Activated CD4-positive, alpha-beta memory T cell treated with anti-CD3 and anti-CD28 coated beads, Interleukin-2, amount 10 ng/mL, durations not matched to agents 7 days and 5 days (primary cell): ENCODE measurements at places on chromosomes 13 and 19.

DNA sequence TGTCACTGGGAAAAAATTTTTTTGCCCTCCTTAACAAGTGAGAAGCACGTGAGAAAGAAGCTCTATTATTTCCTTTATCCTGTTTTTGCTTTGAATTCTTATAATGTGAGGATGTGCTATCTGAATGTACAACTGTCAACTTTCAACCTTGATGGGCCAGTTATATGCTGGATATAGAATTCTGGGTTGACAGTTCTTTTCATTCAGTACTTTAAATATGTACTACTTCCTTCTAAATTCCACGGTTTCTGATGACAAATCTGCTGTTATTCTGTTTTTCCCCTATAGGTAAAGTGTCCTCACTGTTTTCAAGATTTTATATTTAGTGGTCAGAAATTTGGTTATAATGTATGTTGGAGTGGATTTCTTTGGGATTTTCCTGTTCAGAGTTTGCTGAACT, 29.9 kb downstream of the ZDHHC20 start:
- DNase-seq = no peak

DNA sequence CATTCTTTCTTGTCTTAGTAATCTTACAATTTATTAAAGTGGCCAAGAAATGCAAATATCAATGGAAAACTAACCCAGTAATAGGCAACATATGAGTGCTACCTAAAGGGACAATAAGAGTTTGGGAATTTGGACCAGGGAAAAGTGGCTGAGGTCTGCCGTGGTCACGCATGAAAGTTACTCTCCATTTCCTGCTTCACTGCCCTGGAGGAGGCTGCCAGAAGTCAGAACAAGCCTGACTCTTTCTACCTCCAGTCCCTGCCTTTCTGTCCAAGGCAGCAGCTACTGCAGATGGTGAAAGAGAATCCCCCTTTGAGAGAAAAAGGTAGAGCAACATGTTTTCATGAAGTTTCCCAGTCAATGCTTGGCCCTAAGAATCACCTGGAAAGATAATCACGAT, 201.1 kb upstream of the ARGLU1 start:
- DNase-seq = no peak

DNA sequence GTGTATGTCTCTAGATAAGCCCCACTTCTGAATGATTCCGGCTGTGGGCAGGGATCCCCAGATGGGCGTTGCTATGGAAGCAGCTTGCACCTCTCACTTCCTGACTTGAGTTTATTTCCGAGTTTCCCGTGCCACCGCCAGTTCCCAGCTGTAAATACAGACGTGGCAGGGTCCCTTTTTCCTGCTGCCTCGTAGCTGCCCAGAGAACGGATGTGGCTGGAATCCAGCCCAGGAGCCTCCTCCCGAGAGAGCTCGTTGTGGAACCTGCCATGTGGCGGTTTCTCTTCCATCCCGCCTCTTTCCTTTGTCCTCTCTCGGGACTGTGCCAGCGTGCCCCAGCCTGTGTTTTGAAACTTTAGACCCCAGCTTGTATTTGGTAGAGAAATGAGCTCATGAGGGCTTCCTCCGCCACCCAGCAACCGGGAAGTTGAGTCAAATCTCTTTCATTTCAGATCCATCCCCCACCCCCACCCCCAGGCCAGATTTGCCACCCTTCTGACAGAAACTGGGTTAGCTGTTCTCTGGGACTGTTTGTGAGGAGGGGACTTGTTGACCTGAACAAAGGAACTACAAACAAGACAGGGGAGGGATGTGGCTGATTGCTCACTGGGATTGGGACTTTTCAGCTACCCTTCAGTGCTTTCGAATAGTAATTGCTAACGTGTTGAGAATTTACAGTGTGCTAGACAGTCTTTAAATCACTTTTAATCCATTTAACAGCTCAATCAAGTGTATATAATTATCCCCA, 96.6 kb downstream of the SIPA1L3 start:
- no peak for DNase-seq

- no peak for DNase-seq
These were observed 5.4 kb downstream of the LINGO3 start for GRCh38 chr19:2302319-2303210.

GRCh38 chr13:96803456-96804100, 190.7 kb downstream of the OXGR1 start:
- DNase-seq = no peak

GRCh38 chr19:46748325-46749109, 2.3 kb upstream of the STRN4 start:
- peak; percentile 80 for DNase-seq

GRCh38 chr13:112014857-112015256, 52.1 kb upstream of the SOX1 start:
- DNase-seq = no peak

DNA sequence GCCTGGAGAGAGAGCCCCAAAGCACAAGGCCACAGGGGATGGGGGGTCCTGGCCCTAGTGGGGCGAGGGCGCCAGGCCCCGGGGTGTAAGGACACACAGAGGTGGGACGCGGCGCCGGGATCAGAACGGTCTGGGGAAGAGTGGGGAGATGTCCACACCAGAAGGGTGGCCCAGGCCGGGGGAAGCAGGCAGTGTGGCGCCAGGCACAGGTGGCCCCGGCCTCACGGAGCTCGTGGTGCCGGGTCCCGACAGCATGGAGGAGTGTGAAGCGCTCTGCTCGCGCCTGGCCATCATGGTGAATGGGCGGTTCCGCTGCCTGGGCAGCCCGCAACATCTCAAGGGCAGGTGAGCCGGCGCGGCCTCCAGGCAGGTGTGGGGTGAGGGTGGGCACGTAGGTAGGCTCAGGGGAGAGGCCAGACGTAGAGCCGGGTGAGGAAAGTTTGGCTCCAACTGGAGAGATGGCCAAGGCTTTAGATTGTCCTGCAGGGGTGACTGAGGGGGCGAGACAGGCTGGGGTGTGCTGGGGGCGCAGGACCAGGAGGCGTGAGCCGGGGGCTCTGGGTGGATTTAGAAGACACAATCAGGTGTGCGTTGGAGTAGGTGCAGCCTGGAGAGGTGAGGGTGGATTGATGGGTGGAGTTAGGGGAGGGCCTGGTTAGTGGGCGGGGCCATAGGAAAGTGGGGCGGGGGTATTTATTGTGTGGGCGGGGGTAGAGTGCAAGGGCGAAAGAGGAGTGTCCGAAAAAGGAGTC, 2.9 kb upstream of the ARHGAP45 start:
- no peak for DNase-seq

DNA sequence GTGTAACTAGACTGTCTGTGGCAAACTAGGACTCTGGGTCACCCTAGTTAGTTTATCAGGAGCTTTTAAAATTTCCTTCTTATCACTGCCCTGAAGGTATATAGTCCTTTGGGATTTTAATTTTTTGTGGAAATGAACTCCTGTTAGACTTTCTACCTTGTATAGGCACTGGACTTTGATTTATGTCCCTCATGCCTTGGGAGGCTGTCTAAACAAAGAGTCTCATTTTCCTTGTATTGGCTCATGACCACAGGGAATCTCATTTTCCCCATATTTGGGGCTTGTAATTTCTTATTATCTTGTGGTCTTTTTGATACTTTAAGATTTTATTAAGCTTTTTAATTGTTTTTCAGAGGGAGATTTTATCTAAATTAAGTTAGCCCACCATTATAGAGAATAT, 21.4 kb downstream of the KCTD4 start:
- no peak for DNase-seq

- DNase-seq = no peak
These were observed 10.0 kb downstream of the ATP7B start for GRCh38 chr13:52001120-52001731.

GRCh38 chr13:75705395-75705794, 69.3 kb downstream of the LMO7 start:
- no peak for DNase-seq

- no peak for DNase-seq
These were observed 456.6 kb downstream of the FGF9 start for GRCh38 chr13:22127277-22128164.

- no peak for DNase-seq
These were observed 134.7 kb upstream of the GPR12 start for GRCh38 chr13:26895081-26895807.

DNA sequence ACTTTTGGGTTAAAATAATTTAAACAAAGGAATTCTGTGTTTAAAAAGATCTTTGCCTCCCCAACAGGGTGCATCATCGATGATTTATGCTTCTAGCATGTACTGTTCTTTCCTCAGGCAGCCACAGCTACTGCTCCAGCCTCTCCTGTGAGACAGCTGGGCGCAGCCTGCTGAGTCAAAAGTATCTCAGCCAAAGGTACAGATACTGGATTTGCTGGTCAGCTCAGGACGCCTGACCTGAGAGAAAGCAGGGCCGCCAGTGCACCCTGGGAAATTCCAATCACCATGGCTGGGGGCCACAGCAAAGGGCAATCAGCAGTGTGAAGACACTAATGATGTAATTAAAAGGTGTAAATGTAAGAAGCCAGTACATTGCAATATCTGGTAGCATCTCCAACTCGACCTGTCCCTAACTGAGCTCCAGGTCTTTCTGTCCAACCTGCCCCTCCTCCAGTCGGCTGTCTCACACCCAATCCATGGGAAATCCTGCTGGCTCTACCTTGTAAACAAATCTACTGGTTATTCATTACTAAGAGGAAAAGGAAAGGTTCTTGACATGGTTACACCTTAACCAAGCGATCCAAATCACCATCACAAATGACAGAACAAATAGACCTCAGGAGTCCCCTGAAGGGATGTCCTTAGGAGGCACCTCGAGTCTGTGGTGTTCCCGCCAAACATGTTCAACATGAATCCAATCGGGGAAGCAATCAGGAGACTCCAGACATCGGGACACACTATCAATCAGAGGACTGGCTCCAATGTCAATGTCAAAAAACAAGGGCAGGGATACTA, 7.3 kb downstream of the OPA3 start:
- no peak for DNase-seq

GRCh38 chr13:86591862-86592261, 792.6 kb upstream of the SLITRK6 start:
- DNase-seq = no peak

DNA sequence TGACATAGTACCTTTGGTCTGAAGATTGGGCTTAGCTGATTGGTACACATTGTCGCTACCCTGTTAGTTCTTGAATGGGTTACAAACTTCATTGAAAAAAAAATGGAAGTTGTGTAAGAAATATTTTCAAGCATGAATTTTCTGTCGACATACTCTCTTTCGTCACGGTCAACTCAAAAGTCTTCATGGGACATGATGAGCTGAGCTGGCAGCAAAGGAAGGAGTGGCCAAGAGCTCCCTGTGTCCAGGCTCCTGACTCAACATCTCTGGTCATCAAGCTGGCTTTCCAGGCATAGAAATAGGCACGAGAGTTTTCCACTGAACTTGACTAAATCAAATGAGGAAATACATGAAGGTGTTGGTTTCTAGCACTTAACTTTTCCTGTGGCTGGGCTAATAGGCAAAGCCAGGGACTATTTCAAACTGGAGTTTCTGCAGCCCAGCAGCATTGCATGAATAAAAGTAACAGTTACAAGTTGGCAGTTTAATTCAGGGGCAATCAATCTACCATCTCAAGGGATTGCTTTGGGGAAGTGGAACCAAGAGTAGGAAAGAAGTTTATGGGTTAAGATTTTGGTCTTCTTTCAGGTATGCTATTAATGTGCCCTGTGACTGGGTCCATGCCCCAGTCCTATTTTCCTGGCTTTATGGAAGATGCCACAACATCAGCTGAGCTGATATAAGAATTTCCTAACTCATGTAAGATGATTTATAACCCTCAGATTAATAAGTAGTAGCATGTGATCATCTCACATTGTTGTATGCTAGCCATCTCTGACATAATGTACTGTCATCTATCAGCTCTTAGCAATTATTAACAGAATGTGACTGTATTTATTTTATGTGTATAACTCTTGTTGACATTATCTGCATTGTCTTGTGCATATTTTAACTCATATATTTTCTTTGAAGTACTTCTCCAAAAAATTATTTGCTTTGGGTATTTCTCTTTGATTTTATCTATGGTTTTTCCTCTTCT, 385.8 kb downstream of the DLEU7 start:
- DNase-seq = no peak

- DNase-seq = no peak
These were observed 32.7 kb upstream of the DCLK1 start for GRCh38 chr13:36163809-36164308.

GRCh38 chr13:111531505-111531904, 211.1 kb downstream of the TEX29 start:
- DNase-seq = no peak

DNA sequence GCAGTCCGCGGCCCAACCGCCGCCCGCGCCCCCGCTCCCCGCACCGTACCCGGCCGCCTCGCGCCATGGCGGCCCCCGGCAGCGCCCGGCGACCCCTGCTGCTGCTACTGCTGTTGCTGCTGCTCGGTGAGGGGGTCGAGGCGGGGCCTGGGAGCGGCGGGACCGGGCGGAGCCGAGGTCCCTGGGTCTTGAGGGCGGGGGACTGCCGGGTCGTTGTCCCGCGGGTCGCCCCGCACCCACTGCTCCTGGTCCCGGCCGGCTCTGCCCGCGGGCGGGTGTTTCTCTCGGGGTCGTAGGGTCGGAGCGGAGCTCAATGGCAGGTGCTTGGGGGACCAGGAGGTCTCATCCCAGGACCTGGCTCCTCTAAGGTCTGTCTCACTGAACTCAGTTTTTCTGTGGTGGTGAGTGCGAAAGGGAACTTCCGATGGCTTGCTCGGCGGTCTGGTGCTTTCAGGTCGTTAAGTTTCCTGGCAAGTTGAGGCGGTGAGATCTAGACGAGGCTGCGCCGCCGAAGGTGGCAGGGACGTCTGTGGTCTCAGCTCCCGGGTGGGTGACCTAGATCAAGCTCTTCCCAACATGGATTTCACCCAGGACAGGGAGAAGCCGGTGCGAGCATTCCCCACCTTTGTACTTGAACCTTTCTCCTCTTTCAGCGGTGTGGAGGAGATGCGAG, 467 bp downstream of the LAMP1 start:
- peak; percentile 70 for DNase-seq

- no peak for DNase-seq
These were observed 34.4 kb downstream of the NUP58 start for GRCh38 chr13:25335856-25336255.

DNA sequence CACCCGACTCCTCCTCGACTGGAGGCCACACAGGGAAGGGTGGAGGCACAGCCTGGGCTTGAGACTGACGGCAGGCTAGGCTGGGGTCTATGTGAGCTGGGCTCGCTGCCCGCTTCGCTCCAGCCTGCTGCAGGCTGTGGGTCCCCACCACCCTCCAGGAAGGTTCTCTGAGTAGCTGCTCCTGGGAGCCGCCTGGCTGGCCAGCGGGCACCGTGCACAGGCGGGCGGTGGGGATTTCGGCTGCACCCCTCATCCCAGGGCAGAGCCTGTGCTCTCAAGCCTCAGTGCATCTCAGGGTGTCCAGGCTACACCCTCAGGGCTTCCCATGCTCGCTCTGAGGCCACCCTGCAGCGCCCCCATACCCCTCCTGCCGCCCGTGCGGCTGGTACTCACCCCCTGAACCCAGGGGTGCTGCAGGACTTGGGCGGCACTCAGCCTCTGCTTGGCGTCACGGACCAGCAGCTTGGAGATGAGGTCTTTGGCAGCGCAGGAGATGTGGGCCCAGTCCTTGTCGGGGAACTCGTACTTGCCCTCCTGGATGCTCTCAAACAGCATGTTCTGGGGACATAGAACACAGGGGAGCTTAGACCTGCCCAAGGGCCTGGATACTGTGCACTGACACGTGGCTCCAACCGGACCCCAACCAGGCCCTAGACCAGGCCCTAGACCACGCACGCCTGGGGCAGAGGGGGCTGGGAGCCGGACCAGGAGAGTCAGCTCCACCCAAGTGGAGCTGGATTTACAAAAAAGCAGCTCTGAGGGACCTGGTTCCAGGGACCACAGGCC, 10.2 kb downstream of the MKNK2 start:
- no peak for DNase-seq

- DNase-seq = no peak
These were observed 2.5 kb downstream of the KLF2 start for GRCh38 chr19:16327169-16327475.
